ENCODE measurements at places on chromosomes 7 and 10. TPM values are rescaled to one million over a fixed set of nuclear protein-coding genes. Genes with fewer than 3 reads are reported as not detected.

- no peak overlapping the region for H3K4me3 ChIP-seq
- no peaks in the 10 kb centered on the region for H3K36me3 ChIP-seq
- peaks cover 3% of the 10 kb centered on the region for H3K4me1 ChIP-seq
- H3K27me3 ChIP-seq = no peaks in the 10 kb centered on the region
These were observed 6.7 kb upstream of the CREB5 start for GRCh38 chr7:28405662-28406061.

DNA sequence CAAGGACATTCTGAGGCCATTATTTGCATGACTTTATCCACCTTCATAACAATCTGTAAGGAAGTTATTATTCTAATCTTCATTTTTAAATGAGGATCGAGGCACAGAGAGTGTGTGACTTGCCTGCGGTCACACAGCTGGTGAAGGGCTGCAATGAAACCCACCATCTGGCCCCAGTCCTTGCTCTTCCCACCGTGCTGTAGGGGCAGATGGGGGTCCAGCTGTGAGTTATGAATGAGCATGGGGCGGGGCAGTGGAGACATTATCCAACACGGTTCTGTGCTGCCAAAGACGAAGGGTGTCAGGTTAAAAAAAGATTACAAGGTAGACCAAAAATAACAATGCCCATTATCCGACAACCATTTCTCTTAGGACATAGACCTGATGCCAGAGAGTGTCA, 417.5 kb upstream of the MGMT start:
- DNase-seq = no peak
- H3K36me3 ChIP-seq = no peaks in the 10 kb centered on the region
- H3K27ac ChIP-seq = no peak overlapping the region
- no peaks in the 10 kb centered on the region for H3K27me3 ChIP-seq

DNA sequence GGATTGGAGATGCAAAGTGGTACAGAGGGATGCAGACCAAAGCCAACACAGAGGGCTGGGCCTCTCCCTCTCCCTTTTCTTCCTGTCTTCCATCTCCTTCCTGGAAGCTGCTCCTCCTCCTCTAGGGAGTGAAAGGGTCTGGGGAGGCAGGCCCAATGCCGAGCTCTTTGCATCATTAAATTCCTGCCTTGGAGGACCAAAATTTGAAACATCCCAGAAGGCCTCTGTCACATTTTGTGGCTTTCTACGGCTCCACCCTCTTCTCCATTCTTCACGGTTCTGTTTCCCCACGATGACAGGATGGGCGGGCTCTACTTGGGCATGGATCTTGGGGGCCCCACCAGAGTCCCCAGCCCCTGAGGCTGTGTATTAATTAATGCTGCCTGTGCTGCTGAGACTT, 76.4 kb downstream of the NEURL1 start:
- H3K4me3 ChIP-seq = no peak overlapping the region
- no peaks in the 10 kb centered on the region for H3K4me1 ChIP-seq
- H3K27ac ChIP-seq = no peak overlapping the region
- no peaks in the 10 kb centered on the region for H3K27me3 ChIP-seq
- no peaks in the 10 kb centered on the region for H3K36me3 ChIP-seq

DNA sequence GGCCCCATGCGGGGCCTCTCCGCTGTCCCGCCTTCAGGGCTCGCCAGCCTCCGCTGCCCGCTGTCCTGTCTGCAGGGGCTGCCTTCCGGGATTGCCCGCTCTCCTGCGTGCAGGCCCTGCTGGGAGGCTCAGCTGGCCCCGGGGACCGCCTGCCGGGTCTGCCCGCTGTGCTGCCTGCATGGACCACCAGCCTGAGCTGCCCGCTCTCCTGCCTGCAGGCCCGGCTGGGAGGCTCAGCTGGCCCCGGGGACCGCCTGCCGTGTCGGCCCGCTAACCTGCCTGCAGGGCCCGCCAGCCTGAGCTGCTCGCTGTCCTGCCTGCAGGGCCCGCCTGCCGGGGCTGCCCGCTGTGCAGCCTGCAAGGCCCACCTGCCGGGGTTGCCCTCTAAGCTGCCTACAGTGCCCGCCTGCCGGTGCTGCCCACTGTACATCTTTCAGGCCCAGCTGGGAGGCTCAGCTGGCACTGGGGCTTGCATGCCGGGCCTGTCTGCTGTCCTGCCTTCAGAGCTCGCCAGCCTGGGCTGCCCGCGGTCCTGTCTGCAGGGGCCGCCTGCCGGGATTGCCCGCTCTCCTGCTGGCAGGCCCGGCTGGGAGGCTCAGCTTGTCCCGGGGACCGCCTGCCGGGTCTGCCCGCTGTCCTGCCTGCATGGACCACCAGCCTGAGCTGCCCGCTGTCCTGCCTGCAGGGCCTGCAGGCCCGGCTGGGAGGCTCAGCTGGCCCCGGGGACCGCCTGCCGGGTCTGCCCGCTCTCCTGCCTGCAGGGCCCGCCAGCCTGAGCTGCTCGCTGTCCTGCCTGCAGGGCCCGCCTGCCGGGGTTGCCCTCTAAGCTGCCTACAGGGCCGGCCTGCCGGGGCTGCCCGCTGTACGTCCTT, 165.1 kb downstream of the GLRX3 start:
- peaks cover 2% of the 10 kb centered on the region for H3K27me3 ChIP-seq
- DNase-seq = no peak
- H3K36me3 ChIP-seq = no peaks in the 10 kb centered on the region
- peak overlapping the region; percentile 78 for H3K27ac ChIP-seq
- peak overlapping the region; percentile 27 for H3K4me3 ChIP-seq

GRCh38 chr10:13660551-13660920, 73.8 kb downstream of the PRPF18 start:
- no peaks in the 10 kb centered on the region for H3K27me3 ChIP-seq
- no peak for DNase-seq
- H3K36me3 ChIP-seq = no peaks in the 10 kb centered on the region
- peaks cover 1% of the 10 kb centered on the region for H3K4me1 ChIP-seq

The OPN1SW gene
- total RNA-seq = not detected

The SYT15 gene
- total RNA-seq = 1.1 TPM

The VGF gene
- not detected for total RNA-seq

The PDK4 gene
- total RNA-seq = 45.9 TPM
